ENCODE measurements at places on chromosomes 11 and 22. TPM values are rescaled to one million over a fixed set of nuclear protein-coding genes. Genes with fewer than 3 reads are reported as not detected.

TRPC6 gene
- total RNA-seq: not detected

NCAPH2 gene
- total RNA-seq: 42.4 TPM

MOGAT2 gene
- total RNA-seq: not detected

HTR3A gene
- not detected for total RNA-seq

GSTT4 gene
- total RNA-seq: not detected

KCNJ5 gene
- total RNA-seq: 0.14 TPM

POU2AF3 gene
- total RNA-seq: not detected

BARX2 gene
- total RNA-seq: not detected

MMP13 gene
- not detected for total RNA-seq

ADAMTS15 gene
- not detected for total RNA-seq

SEPTIN3 gene
- not detected for total RNA-seq

SERHL2 gene
- 0.76 TPM for total RNA-seq

DNA sequence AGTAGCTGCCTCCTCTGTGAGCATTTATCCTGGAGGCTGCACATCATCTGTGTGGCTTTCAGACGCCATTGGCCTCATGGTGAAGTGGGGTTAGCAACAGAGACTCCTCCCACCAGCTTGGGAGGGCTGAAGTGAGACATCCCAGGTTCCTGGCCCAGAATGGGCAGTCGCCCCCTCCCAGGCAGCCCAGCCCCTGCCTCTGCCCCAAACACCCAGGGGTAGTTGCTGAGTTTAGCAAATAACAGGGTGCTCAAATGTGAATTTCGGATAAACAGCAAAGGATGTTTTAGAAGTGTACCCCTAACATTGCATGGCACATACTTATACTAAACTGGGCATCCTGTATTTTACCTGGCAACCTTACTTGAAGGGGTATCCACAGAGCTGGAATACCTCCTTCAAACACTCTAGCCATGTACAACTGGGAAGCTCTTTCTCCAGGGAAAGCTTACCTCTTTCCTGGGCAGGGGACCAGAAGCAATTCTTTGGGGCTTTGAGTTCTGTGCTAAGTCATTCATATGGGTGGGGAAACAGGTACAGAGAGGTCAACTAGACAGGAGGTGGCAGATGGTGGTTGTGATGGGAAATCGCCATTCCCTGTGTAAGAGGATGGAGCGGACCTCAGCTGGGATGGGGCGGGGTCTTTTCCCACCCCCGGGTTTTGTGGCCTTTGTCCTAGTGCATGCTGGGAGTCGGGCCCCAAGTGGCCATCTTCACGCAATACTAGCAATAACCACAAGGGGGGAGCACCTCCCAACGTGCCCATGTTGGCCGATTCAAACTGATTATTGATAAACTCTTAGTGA lies 19.3 kb downstream of the MTFP1 start:
- H3K4me3 ChIP-seq: no peak overlapping the region
- H3K27ac ChIP-seq: no peak overlapping the region
- DNase-seq: peak; percentile 76
- H3K36me3 ChIP-seq: no peaks in the 10 kb centered on the region

DNA sequence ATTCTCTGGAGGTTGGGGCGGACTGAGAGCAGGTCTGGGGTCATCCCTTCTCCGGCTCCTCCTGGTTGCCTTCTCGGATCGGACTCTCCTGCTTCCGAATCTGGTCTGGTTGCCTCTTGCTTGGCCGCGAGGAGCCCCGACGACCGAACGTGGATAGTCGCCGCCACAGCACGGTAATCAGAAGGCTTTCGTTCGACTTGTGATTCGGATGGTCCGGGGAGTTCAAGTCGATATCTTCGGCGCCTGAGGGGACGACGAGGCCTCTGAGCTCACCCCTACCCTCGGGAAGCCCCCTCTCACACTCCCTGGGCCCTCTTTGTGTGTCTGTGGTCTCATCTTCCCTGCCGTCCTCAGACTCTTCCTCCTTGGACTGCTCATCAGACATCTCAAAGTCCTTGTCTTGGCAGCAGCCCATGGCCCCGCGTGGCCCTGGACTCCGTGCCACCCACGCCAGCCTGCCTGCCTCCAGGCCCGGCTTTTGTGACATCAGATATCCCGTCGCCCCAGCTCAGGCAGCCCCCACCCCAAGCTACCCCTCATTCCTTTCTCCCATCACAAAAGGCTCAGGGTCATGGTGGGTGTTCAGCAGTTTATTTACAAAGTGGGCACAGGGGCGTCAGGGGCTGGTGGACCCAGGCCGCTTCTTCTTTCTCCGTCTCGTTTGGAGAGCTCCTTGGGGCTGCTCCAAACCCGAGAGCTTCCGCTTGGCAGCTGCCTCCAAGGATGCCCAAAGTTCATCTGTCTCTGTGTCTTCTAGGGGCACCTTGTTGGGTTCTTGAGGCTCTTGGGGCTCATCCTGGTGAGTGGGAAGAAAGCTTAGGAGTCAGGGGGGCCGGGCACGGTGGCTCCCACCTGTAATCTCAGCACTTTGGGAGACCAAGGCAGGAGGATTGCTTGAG lies at the start of gene TEX54:
Gene TEX54 (minus strand): TSS at position 506 of the 899 bp plus-strand sequence.
- H3K4me3 ChIP-seq: peak within 1 kb of the TSS; percentile 62
- DNase-seq: no peak
- H3K4me1 ChIP-seq: peaks cover 13% of the 10 kb centered on the region
- H3K36me3 ChIP-seq: peaks cover 5% of the 10 kb centered on the region
- no peaks in the 10 kb centered on the region for H3K27me3 ChIP-seq
- H3K27ac ChIP-seq: peak within 1 kb of the TSS; percentile 76

- H3K4me1 ChIP-seq: no peaks in the 10 kb centered on the region
- H3K4me3 ChIP-seq: no peak overlapping the region
- peak; percentile 58 for DNase-seq
- no peaks in the 10 kb centered on the region for H3K36me3 ChIP-seq
These were observed 29.2 kb upstream of the CHORDC1 start for GRCh38 chr11:90252053-90252452.

DNA sequence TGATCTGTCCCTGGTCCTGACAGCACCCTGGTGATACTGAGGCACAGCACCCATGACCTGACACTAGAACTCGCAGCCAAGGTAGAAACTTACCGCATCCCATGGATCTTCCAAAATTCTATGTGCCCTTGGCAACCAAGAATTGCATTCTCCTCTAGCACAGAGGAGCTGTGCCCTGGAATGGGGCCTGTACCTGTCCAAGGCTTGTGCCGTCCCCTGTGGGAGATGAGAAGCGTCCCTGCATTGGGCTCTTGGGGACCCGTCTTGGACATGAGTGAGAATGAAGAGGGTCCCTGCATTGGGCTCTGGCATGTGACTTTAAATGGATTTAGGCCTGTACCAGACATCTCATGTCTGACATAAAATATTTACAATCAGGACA lies 67.1 kb downstream of the GGTLC2 start:
- no peaks in the 10 kb centered on the region for H3K4me1 ChIP-seq
- H3K36me3 ChIP-seq: no peaks in the 10 kb centered on the region
- peaks cover 2% of the 10 kb centered on the region for H3K27me3 ChIP-seq
- no peak overlapping the region for H3K27ac ChIP-seq

- no peaks in the 10 kb centered on the region for H3K36me3 ChIP-seq
- H3K27ac ChIP-seq: no peak overlapping the region
- no peaks in the 10 kb centered on the region for H3K27me3 ChIP-seq
- no peaks in the 10 kb centered on the region for H3K4me1 ChIP-seq
These were observed 131.2 kb downstream of the TTC28 start for GRCh38 chr22:28548406-28548805.

DNA sequence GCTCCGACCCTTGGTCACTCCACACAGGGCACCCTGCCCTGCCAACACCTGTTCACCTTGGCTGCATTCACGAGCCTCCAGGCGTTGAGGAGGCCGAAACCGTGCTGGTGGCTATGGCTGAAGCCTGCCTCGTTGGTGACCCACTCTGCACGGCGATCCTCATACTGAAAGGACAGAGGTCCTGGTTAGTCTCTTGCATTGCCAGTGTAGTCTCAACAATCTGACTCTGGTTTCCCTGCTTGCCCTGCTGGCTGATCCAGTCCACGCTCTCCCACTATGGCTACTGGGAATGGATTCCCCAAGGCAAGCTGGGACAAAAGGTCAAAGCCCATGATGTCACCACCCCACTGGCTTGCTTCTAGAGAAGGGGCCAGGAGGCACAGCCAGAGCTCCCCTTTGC lies 12.9 kb downstream of the PCSK7 start:
- peaks cover 11% of the 10 kb centered on the region for H3K4me1 ChIP-seq
- H3K27me3 ChIP-seq: no peaks in the 10 kb centered on the region
- H3K36me3 ChIP-seq: no peaks in the 10 kb centered on the region
- H3K4me3 ChIP-seq: no peak overlapping the region
- no peak for DNase-seq

GRCh38 chr22:36439481-36440271 lies 41.8 kb downstream of the TXN2 start:
- H3K27ac ChIP-seq: peak overlapping the region; percentile 55
- peaks cover 11% of the 10 kb centered on the region for H3K4me1 ChIP-seq
- H3K4me3 ChIP-seq: no peak overlapping the region

GRCh38 chr22:47858773-47859306 lies 1096.4 kb downstream of the TBC1D22A start:
- H3K36me3 ChIP-seq: no peaks in the 10 kb centered on the region
- no peaks in the 10 kb centered on the region for H3K27me3 ChIP-seq
- H3K27ac ChIP-seq: no peak overlapping the region

GRCh38 chr11:84256618-84257017 lies 970.5 kb upstream of the CCDC90B start:
- H3K27me3 ChIP-seq: no peaks in the 10 kb centered on the region
- H3K4me1 ChIP-seq: no peaks in the 10 kb centered on the region
- no peaks in the 10 kb centered on the region for H3K36me3 ChIP-seq
- no peak for DNase-seq

DNA sequence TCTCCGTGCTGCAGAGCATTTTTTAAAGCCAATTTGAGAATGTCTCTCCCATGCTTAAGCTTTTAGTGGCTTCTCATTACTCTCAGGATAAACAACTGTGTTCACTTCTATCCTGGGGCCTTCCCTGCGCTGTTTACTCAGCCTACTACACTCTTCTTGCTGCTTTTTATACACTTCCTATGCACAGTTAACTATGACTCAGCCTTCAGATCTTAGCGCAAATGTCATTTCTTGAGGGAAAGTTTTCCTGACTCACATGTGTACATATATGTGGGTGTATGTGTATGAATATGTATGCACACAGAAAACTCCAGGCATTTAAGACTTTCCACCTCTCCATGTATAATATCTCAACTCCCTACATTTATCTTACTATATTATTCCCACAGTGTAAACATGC lies 9.8 kb downstream of the THAP12 start:
- peak overlapping the region; percentile 52 for H3K27ac ChIP-seq
- H3K4me1 ChIP-seq: peaks cover 9% of the 10 kb centered on the region
- H3K4me3 ChIP-seq: no peak overlapping the region
- no peaks in the 10 kb centered on the region for H3K27me3 ChIP-seq

- H3K4me3 ChIP-seq: no peak overlapping the region
- H3K36me3 ChIP-seq: no peaks in the 10 kb centered on the region
- H3K27me3 ChIP-seq: peaks cover 3% of the 10 kb centered on the region
- H3K27ac ChIP-seq: no peak overlapping the region
These were observed 54.6 kb upstream of the OR5P2 start for GRCh38 chr11:7851391-7851790.

DNA sequence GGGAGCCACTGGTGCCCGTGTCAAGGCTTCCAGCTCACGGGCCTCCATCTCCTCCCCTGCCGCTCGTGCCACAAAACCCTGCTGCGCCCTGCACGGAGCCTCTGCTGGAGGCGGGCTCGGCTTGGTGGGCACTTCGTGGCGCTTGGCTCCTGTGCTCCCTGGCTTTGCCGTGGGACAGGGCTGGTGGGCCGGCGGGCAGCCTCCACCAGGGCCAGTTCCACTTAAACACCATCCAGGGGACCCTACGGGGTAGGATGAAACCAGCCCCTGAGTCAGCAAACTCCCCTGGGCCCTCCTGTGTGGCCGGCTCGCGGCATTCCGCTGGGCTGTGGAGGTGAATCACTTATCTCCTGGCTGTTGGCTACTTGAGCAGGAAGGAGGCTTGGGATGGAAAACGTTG lies 1304.6 kb downstream of the BRD1 start:
- no peak overlapping the region for H3K4me3 ChIP-seq
- DNase-seq: no peak
- no peaks in the 10 kb centered on the region for H3K27me3 ChIP-seq
- H3K27ac ChIP-seq: no peak overlapping the region
- H3K36me3 ChIP-seq: no peaks in the 10 kb centered on the region
- H3K4me1 ChIP-seq: no peaks in the 10 kb centered on the region

GRCh38 chr11:104653407-104653806 lies 244.9 kb downstream of the CASP12 start:
- no peaks in the 10 kb centered on the region for H3K4me1 ChIP-seq
- no peak overlapping the region for H3K27ac ChIP-seq
- H3K36me3 ChIP-seq: no peaks in the 10 kb centered on the region

- H3K4me3 ChIP-seq: no peak overlapping the region
- H3K27me3 ChIP-seq: no peaks in the 10 kb centered on the region
- peaks cover 15% of the 10 kb centered on the region for H3K36me3 ChIP-seq
- H3K4me1 ChIP-seq: no peaks in the 10 kb centered on the region
- no peak for DNase-seq
These were observed 131.7 kb downstream of the TBC1D22A start for GRCh38 chr22:46894081-46894671.

DNA sequence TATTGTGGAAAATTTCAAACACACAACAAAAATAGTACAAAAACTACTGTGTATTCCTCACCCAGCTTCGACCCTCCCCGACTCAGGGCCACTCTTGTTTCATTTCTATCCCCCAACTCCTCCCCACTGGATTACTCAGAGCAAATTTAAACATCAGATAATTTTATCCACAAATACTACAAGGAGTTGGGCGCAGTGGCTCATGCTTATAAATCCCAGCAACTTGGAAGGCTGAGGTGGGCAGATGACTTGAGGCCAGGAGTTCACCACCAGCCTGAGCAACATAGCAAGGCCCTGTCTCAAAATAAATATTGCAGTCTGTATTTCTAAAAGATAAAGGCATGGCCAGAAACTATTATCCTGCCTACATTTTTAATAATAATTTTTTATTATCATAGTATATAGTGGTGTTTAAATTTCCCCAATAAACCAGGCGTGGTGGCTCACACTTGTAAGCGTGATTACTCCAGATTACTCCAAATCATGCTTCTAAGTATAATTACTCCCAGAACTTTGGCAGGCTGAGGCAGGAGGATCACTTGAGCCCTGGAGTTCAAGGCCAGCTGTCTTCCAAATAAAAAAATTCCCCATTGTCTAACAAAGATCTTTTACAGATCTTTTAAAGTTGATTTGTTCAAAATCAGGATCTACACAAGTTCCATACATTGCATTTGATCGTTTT lies 39.8 kb downstream of the LRRC32 start:
- peaks cover 36% of the 10 kb centered on the region for H3K4me1 ChIP-seq
- H3K27ac ChIP-seq: peak overlapping the region; percentile 93
- no peaks in the 10 kb centered on the region for H3K27me3 ChIP-seq
- DNase-seq: no peak
- no peak overlapping the region for H3K4me3 ChIP-seq
- H3K36me3 ChIP-seq: no peaks in the 10 kb centered on the region

- no peaks in the 10 kb centered on the region for H3K36me3 ChIP-seq
- peak; percentile 79 for DNase-seq
- H3K4me3 ChIP-seq: peak within 1 kb of the TSS; percentile 19
- no peak within 1 kb of the TSS for H3K27ac ChIP-seq
- peaks cover 9% of the 10 kb centered on the region for H3K27me3 ChIP-seq
These were observed at the start of gene WBP2NL for GRCh38 chr22:41998361-41999261. TSS of gene WBP2NL (plus strand) at chr22:41998788. CDS start at chr22:41998819, 31 bp downstream.

GRCh38 chr11:128688896-128689546 lies 4.9 kb upstream of the FLI1 start:
- H3K4me3 ChIP-seq: no peak overlapping the region
- H3K27me3 ChIP-seq: peaks cover 32% of the 10 kb centered on the region
- no peak for DNase-seq
- no peak overlapping the region for H3K27ac ChIP-seq

GRCh38 chr11:46535688-46536087 lies 58.1 kb downstream of the AMBRA1 start:
- H3K36me3 ChIP-seq: no peaks in the 10 kb centered on the region
- H3K27me3 ChIP-seq: no peaks in the 10 kb centered on the region
- no peak for DNase-seq
- no peaks in the 10 kb centered on the region for H3K4me1 ChIP-seq

GRCh38 chr22:36887162-36887561 lies 26.3 kb upstream of the CSF2RB start:
- no peak overlapping the region for H3K27ac ChIP-seq
- H3K27me3 ChIP-seq: no peaks in the 10 kb centered on the region
- no peak for DNase-seq
- H3K36me3 ChIP-seq: no peaks in the 10 kb centered on the region
- H3K4me3 ChIP-seq: no peak overlapping the region

All from endothelial cell of umbilical vein (primary cell).